ENCODE measurements at places on chromosomes 1 and 21. TPM values are rescaled to one million over a fixed set of nuclear protein-coding genes. Genes with fewer than 3 reads are reported as not detected.

DNA sequence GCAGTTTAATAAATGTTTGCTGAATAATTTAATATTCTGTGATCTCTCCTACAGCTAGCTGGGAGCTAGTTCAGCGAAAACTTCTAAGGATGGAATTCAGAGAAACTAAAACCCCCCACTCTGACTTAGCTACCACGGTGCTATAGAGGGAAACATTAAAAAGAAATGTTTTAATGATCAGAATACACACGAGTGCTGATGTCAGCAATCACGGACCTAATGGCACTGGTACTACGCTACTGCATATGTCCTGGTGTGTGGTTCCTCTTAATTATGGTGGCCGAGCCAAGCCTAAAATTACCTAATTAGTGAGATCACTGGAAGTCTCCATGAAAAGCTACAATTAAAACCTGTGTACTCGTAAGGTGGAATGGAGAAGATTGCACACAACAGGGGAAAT, 23.9 kb upstream of the LSM10 start:
- no peak for DNase-seq

DNA sequence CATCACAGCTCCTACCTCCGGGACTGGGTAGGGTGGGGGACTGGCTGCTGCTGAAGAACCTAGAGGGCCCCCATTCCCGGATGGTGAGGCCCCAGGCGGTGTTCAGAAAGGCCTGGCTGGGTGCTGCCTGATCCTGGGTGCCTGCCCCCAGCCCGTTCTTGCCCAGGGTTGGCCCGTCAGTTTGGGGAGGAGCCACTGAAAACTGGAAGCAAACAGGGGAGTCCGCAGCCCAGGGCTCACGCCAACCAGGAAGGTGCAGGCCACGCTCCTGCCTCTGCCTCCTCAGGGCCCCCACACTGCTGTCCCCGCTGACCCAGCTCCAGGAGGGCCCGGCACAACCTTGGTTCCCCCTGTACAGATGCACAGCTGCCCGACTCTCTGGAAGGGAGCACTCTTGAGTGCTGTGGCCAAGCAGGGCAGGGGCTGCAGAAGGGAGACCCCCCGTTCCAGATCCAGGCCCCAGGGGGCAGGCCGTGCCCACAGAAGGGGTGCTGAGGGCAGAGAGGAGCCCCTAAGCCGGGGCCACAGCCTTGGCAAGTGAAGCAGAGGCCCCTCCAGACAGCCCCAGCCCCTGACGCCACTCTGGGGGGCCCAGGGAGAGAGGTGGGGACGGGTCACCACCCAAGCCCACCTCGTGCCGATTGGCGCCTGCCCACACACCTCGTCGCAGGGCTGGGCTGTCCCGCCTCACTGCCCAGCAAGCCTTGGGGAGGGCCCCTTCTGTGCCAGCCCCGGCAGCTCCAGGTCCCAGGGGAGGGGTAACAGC, 5.5 kb downstream of the C1QTNF12 start:
- no peak for DNase-seq

- no peak for DNase-seq
Observed at GRCh38 chr21:44259082-44259705, 2.5 kb downstream of the DNMT3L start.

DNA sequence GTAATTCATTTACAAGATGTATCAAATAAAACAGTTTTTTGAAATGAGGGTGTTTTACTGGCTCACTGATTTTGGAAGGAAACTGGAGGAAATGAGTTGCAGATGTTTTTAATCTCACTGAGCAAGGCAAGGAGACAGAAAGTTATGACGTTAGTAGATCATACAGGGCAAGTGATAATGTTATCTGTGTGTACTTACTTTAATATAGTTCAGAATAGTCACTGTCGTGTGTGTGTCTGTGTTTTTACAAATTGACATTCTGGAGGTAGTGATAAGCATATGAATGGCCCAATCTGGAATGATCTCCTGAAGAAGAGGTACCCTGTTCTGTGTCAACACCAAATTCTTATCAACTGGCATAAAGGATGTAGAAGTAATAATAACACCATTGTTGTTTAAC, 1.9 kb upstream of the GBP4 start:
- DNase-seq: no peak

The KCNE1 gene
- 0.14 TPM for total RNA-seq

The ZFP69 gene
- total RNA-seq: 2.1 TPM

All from dermis blood vessel endothelial cell (primary cell).